ENCODE measurements at places on chromosomes 12 and 14. TPM values are rescaled to one million over a fixed set of nuclear protein-coding genes. Genes with fewer than 3 reads are reported as not detected.

GRCh38 chr14:79557309-79557708 is 654.0 kb downstream of the DIO2 start:
- DNase-seq: no peak

Gene BIN2
- total RNA-seq: not detected

Gene SERPINA1
- total RNA-seq: not detected

Gene CD27
- total RNA-seq: not detected

Gene RPS26
- total RNA-seq: 29.8 TPM

Data from glutamatergic neuron (in vitro differentiated cells).